NAMALWA (cell line): ENCODE measurements at places on chromosomes 3 and 15.

DNA sequence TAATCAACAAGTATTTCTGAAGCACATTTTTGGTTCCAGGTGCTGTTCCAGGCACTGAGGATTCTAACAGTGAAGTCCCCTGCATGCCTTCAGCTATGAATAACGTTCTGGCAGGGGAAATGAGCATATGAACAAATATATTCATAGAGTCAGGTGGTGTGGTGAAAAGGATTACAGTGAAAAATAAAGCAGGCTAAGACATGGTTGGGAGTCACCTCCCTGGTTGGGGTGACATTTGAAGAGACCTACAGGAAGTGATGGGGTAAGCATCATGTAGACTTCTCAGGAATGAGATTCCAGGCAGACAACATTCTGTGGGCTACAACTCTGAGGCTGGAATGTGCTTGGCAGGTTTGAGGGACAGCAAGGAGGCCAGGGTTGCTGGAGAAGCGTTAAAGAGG is 15.0 kb downstream of the FRMD4B start:
- DNase-seq = no peak

DNA sequence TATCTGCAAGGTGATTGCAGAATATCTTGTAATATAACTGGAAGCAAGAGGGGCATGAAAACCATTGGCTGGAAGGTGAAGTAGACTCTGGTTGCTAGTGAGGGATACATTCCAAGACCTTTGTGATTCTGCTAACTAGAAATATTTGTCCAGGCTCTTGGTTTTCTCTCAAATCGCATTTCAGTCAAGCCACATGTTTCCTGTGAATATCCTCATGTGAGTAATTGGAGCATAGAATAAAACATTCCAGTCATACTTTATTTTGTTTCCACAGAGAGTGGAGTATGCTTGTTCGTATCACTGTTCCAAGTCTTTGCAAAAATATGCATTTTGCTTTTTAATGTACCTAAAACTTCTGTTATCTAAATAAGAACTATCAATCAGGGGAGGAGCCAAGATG is 850.0 kb downstream of the EPHA3 start:
- no peak for DNase-seq

DNA sequence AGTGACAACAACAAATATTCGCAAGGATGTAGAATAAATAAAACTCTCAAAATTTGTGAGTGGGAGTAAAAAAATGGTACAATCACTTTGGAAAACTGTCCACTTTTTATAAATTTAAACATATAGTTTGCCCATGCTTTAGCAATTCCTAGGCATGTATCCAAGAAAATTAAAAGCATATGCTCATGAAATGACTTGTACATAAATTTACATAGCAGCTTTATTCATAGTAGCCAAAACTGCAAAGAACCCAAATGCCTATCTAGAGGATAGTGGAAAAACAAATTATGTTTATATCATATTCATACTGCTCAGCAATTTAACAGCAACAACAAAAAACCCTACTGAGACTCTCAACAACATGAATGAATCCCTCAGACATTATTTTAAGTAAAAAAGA is 363.6 kb upstream of the CCDC54 start:
- DNase-seq = no peak

DNA sequence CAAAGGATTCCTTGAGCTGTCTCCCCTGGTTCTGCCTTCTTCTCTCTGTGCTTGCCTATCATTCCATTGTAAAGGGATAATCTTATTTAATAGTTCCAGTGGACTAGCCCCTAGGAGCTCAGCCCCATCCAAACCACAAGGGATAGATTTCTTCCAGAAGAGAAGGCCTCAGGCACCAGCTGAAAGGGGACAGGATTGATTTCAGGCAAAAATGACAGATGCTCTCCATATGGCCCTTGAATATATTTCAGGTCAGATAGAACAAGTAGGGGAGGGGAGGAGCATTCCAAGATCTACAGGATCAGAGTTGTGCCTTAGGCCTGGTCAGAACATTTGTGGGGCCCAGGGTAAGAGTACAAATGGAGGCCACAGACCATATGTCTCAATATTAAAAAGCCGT is 85.3 kb downstream of the RPLP1 start:
- DNase-seq = no peak

DNA sequence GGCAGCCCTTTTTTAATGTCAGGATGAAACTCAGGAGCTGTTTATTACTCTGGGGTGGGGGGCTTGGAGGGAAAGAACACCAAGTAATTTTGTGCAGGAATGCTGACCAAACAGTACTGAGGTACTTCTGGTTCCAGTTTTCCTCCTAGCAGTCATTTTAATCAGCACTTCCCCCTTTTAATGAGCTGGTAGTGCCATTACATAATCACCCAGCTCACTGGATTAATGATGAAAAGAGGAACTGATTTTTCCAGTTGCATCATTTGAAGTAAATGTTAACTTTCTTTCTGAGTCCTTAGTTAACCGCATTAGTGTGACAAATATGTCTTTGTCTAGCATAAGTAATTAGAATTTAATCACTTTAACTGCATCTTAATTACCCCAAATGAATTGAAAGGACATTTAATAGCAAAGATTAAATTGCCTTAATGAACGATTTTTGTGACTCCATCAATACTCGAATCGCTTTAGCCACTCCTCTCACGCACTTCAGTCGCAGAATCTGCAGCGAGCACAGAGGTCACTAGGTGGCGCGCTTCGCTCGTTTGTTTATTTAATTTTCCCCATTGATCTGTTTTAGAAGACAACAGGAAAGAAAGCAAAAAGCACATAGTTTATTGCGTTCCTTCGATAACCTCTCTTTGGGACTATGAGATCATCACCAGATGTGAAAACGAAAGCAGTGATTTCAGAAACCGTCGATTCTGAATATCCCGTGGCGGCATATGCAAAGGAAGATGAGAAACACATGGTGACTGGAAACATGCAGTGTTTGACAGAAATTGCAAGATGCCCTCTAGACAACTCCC is 9.8 kb downstream of the ONECUT1 start:
- DNase-seq = peak; percentile 90

- no peak for DNase-seq
Measured at GRCh38 chr3:17709236-17709810, 33.1 kb downstream of the TBC1D5 start.

- peak; percentile 14 for DNase-seq
Measured at GRCh38 chr3:124620600-124621063, 109.6 kb upstream of the UMPS start.

- DNase-seq = peak; percentile 50
Measured at GRCh38 chr3:189340680-189341460, 169.1 kb downstream of the TPRG1 start.

- DNase-seq = no peak
Measured at GRCh38 chr3:10774825-10775224, 41.2 kb upstream of the SLC6A11 start.

DNA sequence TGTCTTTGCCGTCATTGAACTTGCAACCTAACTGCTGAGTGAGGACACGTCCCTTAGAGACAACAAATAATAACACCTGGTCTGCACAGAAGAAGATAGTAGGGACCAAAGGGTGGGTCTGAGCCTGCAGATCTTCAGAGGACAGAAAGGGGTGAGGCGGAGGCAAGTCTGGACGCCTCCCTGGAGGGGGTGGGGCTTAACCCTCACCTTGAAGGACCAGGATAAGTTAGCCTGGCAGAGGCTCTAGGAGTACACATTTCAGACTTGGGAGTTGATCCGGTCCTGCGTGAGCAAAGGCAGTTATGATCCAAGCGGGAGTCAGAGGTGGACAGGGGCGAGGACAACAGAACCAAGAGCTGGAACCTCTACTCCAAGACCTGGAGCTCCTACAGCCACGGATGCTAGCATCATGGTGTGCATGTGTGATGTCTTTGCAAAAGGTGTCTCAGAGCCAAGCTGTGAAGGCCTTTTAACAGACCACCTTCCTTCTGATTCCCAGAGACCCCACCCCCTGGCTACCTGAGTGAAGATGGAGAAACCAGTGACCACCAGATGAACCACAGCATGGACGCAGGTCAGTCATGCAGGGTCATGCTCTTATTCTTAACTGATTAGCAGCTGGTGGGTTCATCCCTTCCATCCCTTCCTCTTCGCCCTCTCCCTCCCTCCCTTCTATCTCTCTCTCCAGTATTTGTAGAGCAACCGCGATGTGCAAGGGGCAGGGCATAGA is 88.0 kb downstream of the AAGAB start:
- no peak for DNase-seq

DNA sequence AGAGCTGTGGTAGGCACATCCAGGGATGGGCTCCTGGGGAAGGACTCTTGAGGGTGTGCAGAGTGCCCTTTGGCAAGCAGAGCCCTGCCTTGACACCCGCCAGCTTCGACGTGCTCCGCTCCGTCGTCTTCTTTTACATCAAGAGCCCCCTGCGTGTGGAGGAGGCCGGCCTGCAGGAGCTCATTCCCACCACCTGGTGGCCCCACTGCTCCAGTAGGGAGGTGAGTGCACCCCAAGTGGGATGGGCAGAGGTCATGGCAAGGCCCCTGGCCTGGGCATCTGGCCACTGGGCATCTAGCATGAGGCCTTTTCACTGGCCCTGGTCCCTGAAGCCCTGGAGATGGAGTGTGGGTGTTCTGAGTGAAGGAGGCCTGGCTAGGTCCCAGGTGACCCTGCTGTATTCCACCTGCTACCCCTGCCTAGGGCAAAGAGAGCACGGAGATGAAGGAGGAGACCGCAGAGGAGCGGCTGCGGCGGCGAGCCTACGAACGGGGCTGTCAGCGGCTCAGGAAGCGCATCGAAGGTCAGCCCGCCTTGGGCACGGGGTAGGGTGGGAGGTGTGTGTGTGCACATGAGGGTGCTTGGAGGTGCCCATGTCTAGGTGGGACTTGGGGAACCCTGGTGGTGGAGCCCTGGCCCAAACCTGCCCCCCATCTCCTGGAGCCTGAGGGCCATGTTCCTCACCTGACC is 12.2 kb downstream of the RNF123 start:
- DNase-seq = no peak

- no peak for DNase-seq
Measured at GRCh38 chr15:83810110-83810509, 156.2 kb downstream of the ADAMTSL3 start.

- DNase-seq = no peak
Measured at GRCh38 chr3:188510366-188510765, 356.4 kb downstream of the LPP start.

DNA sequence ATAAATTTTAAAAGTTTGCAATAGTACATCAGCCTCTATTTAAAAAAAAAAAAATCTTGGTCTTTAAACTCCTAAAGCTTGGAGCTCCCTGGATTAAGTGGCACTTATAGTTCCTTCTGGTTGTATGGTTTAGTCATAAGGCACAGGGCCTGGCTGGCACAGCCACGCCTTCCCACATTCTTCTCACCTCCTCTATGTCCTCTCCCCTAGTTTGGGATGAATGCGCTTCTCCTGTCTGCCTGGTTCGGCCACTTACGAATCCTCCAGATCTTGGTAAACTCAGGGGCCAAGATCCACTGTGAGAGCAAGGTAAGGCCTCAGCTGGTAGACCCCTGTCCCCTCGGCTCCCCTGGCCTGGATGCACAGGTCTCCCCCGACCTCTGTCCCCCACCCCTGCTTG is 10.0 kb downstream of the ANKDD1A start:
- no peak for DNase-seq

GRCh38 chr3:330494-331115 is 134.0 kb downstream of the CHL1 start:
- DNase-seq = no peak

DNA sequence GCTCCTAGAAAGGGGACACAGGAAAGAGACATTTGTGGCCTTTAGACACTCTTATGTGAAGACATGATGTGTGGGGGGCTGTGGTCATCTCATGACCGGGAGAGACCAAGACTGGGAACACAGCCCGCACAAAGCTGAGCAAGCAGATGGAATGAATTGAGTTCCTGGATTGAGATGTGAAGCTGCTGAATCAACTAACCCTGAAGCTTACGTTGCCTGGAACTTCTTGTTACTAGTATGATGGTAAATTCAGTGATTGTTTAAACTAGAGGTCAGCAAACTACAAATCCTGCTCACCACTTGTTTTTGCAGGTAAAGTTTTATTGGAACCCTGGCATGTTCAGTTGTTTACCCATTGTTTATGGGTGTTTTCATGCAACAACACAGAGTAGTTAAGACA is 83.4 kb upstream of the BHLHE40 start:
- no peak for DNase-seq

- DNase-seq = no peak
Measured at GRCh38 chr3:171190668-171191067, 164.1 kb upstream of the SLC2A2 start.

GRCh38 chr3:187742351-187743171 is 2.7 kb downstream of the BCL6 start:
- peak; percentile 57 for DNase-seq

DNA sequence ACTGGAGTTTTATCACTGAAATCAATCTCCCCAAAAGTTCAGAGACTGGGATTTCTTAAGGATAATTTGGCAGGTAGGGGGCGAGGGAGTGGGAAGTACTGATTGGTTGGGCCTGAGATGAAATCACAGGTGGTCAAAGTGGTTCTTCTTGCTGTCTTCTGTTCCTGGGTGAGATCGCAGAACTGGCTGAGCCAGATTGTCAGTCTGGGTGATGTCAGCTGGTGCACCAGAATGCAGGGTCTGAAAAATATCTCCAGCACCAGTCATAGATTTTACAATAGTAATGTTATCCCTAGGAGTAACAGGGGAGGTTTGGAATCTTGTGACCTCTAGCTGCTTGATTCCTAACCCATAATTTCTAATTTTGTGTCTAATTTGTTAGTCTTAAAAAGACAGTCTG is 86.7 kb upstream of the SLC25A36 start:
- no peak for DNase-seq

DNA sequence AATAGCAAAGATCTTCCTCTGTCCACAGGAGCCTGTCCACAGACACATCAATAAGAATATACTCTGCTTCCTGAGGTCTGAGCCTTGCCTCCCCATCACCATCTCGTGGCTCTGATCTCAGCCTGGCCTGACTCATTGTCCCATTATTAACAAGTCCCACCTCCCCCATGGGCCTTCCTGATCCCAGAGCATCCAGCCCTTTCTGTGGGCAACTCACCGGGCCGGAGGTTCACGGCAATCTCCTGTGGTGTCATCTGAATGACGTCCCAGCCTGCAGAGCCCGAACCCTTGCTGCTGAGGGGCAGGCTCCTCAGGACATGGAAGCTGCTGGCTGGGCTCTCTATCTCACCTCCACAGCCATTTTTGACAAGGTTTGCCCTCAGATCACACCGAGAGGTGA is 28.1 kb downstream of the ITGB5 start:
- no peak for DNase-seq

- DNase-seq = no peak
Measured at GRCh38 chr3:50008931-50009330, 69.0 kb downstream of the RBM6 start.

DNA sequence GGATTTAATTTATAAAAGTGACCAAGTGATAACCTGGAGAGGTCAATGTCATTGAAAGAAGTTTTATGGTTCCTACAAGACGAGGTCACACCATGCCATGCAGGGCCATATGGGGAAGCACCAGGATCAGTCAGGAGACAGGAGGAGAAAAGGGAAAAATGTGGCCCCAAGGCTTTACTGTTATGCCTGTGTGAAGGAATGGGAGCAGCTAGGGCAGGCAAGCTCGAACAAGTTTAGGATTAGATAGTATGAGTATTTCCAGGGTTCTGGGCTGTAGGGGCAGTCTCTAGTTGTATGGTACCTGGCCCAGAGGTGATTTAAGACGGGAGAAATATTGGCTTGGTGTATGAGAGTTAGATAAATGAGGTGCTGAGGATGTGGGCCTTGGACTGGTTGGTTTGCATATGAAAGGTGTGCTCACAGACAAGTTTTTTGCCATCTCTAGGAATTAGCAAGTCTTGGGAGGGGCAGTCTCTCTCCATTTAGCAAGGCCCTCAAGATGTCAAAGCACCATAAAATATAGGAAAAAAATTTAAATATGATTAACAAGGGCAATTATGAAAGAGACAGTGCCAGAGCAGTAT is 36.3 kb upstream of the DCLK3 start:
- no peak for DNase-seq
